ENCODE measurements at places on chromosomes 7 and 10. TPM values are rescaled to one million over a fixed set of nuclear protein-coding genes. Genes with fewer than 3 reads are reported as not detected.

DNA sequence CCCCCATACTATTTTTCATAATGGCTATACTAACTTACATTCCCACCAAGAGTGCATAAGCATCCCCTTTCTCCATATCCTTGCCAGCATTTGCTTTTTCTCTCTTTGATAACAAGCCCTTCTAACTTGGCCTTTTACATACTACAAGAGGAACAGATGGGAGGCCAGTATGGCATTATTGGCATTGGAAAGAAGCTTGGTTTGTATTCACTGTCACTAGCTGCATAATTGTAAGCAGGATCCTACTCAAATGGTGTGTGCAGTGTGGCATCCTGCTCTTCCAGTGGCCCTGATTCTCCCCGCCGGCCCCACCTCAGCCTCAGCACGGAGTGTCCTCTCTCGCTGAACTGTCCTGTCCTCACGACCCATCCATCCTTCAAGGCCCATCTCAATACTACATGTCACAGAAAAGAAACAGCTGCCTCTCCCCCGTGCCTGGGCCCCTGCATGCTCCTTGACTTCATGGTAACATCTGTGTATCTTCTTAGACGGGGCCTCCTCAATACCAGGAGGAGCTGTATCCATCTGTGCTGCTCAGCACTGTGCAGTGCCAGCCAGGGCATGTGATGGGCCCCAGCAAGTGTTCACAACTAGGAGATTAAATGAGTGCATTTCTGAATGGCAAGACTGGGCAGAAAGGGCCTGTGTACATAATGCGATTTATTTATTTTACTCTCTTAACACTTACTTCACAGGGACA lies 205.2 kb downstream of the COBL start:
- no peak for DNase-seq

DNA sequence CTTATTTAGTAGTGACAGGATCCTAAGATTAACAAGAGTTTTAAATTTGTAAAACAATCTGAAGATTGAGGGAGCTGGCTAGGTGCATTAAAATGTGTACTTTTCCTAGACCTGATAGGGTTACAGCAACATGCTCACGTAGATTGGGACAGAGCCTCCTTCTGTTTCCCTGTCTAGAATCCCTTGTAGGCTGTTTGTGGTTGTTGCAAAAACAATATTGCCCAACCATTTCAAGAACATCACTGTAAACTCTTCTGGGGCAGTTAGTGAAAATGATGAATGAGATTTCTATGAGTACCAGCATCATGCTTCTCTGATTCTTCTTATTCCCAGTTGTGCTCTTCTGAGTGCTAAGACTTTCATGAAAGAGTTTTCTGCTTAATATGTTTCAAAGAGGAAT lies 14.7 kb upstream of the CPED1 start:
- DNase-seq, result no peak

DNA sequence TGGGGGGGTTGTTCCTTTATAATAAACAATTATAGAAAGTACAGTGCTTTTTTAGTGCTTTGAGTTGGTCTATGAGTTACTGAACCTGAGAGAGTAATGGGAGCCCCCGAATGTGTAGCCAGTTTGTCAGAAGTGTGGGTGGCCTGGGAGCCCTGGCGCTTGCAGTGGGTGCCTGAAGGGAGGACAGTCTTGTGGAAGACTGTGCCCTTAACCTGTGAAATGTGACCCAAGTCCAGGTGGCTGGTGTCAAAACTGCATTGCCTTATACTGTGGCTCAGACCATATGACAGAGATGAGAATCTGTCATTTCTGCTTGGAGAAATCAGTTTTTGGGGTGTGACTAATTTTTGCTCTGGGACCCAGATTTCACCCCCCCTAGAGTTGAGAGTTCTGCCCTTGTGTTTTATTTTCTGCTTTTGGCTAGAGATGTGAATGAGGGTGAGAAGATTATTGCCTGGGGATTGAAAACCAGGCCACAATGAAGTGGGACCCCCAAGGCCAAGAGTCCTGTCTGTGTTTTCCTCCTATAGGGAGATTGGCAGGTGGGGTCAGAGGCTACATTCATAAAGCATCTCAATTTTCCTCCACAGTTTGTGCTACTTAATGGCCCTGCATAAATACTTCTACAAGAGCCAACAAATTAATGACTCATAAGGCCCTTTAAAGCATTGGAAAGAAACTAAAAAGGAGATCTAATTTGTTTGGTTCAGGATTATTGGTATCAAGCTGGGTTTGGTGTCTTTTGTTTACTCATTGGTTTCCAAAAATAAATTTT lies 24.1 kb upstream of the CARD11 start:
- no peak for DNase-seq

DNA sequence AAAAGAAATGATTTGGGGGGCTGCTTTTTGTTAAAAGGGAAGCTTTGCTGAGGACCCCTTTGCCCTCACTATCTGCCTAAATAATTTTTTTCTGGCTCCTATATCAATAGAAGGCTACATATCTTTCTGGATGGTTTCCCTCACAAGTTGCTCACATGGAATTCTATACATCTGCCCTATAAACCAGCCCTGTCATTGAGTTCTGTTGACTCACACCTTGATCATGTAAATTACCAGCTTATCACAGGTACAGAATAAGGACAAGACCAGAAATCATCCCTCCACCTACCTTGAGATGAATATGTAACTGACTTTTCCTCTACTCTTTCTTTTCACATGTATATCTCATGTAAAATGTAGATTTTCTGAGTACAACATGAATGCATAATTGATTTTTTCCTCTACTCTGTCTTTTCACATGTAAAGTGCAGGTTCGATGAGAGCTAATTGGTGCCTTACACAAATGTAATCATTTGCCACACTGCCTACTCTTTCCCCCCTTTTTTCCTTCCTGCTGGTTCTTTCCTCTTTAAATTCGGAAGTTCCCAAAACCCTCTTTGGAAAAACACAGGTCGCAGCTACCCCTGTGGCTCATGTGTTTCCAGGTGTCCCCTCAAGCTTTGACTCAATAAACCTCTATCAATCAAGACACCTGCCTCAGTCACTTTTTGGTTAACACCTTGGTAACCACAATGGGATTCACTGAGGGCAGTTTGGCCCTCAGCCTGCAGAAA lies 12.5 kb downstream of the CYP3A43 start:
- DNase-seq, result no peak

GRCh38 chr10:88804083-88804812 lies 1.7 kb downstream of the LIPM start:
- no peak for DNase-seq

- no peak for DNase-seq
Observed at GRCh38 chr7:105768898-105769507, 107.4 kb downstream of the ATXN7L1 start.

The FIS1 gene
- 139 TPM for total RNA-seq

The CCNJ gene
- total RNA-seq, result 10.0 TPM

The FFAR4 gene
- total RNA-seq, result not detected

The IKZF1 gene
- 225 TPM for total RNA-seq

The PALD1 gene
- 0.20 TPM for total RNA-seq

All from CD8-positive, alpha-beta memory T cell (primary cell).